ENCODE measurements at places on chromosomes 1 and 21.
A peak's percentile ranks its signal among the peaks of the same experiment; 100 is the strongest.

- DNase-seq, result no peak
Observed at GRCh38 chr1:58157256-58157655, 389.3 kb downstream of the OMA1 start.

DNA sequence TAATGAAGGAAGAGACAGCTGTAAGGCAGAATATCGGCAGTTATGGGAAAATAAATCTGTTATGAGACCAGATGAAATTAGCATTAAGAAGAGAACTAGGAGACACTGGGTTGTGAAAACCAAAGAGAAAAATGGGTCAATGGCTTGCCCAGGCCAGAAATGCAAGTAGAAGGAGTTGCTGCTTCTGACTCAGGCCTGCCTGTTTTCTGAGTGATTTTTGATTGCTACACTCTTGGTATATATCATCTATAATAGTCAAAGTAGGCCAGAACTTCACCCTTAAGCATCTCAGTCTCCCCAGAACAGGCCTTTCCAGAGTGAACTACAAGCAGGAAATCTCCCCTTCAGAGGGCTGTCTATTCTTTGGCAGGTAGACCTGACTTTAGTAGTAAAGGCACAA is 107.0 kb downstream of the NRIP1 start:
- DNase-seq, result no peak

DNA sequence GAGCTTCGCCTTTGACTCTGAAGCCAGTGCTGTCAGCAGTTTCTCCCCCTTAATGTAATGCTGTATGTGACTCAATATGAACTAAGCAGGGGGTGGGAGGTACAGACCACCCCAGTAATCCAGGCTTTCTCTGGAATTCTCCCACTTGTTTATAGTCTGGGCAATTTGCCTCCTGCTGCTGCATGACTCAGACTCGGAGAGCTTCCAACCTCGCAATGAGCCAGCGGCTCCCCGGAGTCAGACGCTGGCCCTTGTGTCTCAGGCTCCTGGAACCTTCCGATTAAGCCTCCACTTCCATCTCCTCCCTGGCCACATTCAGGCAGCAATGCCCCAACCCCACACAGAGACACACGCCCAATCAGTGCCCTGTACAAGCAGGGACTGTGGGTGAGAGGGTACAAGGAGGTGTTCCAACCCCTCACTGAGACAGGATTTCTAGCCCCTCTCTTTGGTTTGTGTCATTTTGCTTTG is 471.7 kb upstream of the VAMP3 start:
- peak; percentile 50 for DNase-seq

DNA sequence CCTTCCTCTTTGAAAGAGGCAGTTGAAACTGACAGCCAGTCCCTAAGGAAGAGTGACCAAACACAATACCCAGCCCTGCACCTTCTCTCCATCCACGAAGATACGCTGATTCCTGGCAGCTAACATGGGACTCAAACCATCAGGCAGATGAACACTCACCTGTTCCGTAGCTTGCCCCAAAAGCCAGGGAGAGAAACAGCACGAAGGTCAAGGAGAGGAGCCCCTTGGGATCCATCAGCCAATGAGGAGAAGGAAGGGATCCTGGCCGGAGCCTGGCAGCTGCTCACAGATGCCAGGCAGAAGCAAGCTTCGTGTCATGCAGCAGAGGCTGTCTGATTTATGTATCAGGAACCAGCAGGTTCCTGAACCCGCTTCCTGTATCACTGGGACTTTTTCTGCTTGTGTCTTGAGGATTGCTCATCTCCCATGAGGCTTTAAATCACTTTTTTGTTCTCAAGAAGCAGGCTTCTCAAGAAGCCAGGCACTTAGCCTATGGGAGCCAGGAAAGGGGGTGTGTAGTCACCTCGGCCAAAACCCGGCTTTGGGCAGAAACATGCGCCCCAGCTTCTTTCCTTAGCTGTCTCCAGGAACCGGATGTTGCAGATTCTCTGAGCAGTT is at the start of gene SLAMF1:
Gene SLAMF1 (minus strand): TSS at position 334 of the 618 bp plus-strand sequence. CDS start 99 bp downstream, at position 235.
- no peak for DNase-seq

GRCh38 chr1:109559995-109560394 is 11.6 kb downstream of the GNAI3 start:
- DNase-seq, result no peak

DNA sequence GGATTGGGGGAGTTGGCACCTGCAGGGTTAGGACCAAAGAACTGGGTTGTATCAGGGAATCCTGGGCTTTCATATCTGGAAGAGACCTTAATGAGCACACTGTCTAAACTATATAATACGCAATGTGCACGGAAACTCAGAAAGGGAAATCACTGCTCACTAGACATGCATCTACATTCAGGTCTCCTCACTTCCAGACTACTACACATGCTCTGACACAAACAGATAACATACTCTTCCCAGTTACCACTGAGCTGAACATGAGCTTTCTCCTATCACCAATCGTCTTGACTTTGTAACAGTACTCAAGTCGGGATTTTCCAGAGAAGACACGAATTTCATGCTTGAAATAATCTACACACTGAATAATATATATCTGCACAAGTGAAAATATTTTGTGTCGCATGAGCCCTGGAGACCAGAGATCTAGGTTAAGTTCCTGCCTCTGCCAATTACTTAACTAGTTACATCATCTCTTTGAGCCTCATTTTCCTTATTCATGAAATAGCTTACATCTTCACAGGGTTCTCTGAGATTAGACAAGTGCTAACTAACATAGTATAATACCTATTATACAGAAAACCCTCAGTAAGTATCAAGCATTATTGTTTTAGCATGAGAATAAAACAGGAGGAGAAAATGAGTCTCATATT is 101.1 kb downstream of the JAK1 start:
- no peak for DNase-seq

DNA sequence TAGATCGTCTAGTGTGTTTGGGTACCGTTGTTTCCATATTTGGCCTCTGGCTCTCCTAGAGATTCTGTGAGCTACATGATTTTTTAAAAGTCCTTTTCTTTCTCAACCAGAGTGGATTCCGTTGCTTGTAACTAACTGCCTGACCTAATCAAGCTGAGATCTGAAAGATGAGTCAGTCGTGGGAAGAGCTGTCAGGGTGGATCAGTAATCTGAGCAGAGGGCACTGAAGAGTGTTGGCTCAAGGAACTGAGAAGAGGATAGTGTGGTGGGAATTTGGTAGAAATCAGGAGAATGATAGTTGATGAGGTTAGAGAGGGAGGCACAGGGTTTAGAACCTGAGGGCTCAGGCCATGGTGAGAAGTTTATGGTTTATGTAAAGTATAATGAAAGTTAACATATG is 52.2 kb downstream of the TRAF5 start:
- DNase-seq, result no peak

GRCh38 chr1:226882631-226883409 is 12.4 kb downstream of the PSEN2 start:
- DNase-seq, result no peak

DNA sequence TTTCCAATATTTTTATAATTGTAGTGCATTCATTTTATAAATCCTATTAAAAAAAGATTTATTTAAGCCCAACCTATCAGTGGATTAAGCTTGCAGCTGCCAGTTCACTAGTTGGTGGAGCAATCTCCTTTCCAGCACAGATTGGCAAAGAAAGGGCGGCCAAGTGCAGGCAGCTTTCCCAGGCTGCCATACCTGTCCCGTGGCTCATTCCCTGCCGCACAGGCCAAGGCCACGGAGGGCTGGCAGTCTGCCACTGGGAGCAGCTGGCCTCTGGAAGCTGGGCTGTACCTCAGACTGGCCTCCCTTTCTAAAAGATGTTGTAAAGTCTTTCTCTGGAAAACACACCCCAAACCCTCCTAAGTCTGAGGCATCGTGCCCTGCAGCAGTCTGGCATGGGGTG is 74.2 kb downstream of the SIM2 start:
- no peak for DNase-seq

- DNase-seq, result no peak
Observed at GRCh38 chr1:6688001-6688400, 13.6 kb downstream of the DNAJC11 start.

DNA sequence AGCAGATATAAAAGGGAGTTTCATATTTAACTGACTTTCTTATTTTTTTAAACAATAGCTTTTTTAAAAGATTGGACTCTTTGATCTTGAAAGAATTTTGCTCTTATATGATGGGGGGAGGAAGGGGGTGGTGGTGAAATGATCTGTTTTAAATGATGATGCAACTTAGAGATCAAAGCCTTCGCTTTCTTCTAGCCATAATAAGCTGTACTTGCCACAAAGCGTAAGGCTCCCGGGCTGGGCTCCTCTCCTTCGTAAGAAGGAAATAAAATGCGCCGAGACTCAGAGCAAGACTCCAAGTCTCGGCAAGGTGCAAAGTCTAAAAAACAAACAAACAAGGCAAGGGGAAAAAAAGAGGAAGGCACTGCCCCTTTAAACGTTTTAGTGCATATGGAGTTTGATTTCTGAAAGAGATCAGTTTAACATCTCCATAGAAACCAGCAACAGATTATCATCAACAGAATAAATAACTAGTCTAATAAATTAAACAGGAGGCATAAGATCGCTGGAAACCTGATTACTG is 3.3 kb downstream of the CASZ1 start:
- DNase-seq, result no peak

DNA sequence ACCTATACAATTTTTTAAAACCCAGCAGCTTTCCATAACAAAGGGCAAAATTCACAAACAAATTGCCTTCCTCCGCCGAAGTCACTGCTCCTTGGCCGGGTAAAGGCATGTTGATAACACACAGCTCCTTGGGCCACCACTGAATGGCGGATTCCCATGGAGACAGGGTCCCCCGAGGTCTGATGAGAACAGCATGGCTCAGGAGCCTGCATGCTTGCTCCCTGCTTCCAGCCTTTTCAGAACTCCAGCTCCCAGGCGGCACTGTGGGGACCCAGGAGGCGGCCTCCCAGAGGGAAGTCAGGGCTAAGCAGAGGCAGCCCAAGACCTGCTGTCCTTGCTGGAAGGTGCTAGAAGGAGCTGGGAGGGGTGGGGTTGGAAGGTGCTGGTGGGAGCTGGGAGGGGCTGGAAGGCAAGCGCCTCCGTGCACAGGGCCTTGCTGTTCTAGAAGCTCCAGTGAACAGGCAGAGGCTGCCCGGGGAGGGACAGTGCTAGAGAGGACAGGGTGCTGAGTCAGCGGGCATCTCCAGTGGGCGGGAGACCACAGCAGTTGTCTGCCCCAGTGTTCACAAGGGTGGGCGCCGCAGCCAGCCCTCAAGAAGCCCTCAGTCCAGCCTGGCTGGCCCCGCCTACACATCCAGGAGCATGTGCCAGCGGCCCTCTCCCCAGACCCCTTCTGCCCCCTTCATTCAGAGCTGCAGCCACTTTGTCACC is 35.1 kb downstream of the PRDM16 start:
- no peak for DNase-seq

- no peak for DNase-seq
Observed at GRCh38 chr21:44390886-44391285, 37.5 kb downstream of the TRPM2 start.

- no peak for DNase-seq
Observed at GRCh38 chr1:205961991-205962820, 18.9 kb upstream of the SLC26A9 start.

DNA sequence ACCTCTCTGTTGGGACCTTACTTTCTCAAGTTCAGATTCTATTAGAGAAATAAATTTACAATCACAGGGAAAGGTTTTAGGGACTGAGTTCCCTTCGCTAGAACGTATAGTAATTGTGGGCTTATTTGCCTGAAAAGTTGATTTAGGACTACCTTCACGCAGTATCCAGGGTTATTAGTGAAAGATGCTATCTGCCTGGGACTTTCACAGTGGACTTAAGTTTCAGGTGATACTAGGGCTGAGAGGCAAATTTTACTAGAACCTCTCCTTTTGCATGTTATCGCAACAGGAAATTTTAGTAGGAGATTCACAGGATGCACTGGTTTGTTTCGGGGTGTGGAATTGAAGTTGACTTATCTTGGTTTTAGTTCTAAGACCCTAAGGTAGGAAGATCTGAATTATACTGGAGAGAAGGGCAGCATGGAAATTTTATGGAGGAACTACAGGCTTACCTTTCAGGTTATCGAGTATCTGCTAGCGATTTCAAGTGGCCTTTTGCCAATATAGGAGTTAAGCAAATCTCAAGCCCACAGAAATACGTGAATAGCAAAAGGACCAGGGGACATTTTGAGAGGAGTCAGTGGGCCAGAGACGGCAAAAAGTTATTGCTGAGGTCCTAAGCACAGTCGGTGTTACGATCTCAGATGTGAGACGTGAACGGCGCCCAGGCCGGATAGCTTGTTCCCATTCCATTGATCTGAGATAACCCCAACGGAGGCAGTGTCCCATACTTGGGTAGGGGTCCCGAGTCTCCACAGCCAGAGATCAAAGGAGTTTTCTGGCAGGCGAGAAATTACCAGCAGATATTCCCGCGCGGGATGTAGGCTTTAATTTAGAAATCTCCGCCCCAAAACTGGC is 723 bp upstream of the GNAI3 start:
- no peak for DNase-seq

DNA sequence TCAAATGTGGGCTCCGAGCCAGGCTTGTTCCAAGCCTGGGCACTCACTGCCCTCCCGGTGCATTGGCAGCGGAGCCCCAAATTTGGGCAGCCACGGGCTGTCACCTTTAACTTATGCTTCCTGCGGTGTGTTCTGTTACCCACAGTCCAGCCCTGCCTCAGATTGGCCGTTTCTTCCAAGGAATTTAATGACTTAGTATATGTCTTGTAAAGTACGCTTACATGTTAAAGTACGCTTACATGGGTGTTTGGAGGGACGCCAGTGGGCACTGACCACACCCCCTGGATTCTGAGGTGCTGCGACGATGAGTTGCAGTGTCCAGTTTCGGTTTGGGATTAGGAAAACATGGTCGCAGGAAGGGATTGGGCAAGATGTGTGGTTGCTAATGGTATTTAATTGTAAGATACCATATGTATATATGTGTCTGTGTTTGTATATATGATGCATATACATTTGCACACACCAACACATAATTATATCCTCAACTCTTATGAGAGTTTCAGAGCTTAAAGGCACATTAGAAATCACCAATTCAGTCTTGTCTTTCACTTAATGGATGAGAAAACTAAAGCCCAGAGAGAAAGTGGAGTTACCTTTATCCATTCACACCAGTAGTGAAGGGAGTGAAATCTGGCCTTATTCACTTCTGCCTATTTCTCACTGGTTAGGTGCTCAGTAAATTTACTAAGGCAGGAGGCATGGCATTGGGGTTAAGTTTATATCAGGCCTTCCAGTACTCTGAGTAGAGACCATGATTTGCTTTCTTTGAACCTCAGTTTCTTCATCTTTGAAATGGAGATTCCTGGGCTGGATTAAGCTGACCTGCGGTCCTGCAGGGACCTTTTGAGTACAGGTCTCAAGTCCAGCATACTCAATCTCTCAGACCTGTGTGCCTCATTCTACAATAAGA is 1.0 kb downstream of the SMYD2 start:
- no peak for DNase-seq

DNA sequence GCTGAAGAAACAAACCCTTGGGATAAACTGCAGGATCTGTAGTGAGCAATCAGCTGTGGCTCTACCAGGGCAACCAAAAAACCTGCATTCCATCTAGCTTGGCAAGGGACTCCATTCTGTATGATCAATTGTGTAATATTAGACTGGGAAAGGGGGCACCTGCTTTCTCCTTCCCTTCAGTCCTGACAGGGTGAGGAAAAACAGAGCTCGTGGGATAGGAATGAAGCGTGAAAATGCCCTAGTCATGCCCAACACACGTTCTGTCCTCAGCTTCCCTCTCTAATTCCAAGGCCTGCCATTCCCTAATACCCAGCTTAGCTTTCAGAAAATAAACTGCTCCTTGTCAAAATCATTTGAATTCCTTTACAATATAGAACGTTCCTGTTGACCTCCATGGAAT is 442.3 kb downstream of the PLPP3 start:
- DNase-seq, result no peak

Data from iPS-NIHi11 (cell line).